ENCODE measurements at places on chromosomes 5 and 9.
A peak's percentile ranks its signal among the peaks of the same experiment; 100 is the strongest.

DNA sequence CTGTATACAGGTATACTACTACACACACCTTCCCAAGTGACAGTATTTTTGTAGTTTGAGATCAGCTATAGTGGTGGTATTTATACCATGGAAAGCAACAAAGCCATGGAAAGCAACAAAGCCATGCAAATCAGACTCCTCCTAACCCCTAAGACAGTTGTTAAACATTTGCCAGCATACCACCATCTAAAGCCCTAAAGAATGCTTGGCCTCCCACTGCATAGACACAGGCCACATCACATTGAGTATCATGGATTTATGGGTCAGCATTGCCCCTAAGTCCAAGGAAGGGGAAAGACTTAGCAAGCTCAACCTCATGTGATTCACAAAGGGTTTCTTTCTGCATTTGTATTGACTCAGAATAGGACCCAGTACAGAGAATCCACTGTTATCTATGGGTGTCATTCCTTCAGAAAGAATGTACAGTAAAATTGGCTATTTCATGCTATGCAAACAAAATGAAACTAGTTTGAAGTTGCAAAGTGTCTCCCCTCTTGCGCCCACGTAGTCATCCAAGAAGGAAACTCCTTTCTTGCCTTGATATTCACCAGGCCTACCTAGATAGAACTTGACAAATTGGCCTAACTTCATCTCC, 70.4 kb upstream of the IQGAP2 start:
- DNase-seq = no peak

DNA sequence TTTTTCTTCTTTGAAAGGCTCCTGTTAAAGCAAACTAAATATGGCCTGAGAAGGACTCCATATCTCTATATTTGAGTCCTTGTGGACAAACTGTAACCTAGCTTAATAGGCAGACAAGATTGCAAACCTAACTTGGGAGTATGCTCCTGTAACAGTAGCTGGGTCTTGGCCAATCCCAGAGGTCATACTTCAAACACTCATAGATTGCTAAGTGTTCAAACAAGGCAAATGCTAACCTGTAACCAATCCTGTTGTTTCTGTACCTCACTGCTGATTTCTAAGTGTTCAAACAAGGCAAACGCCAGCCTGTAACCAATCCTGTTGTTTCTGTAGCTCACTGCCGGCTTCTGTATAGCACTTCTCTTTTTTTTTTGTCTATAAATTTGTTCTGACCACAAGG, 50.6 kb upstream of the CLK4 start:
- DNase-seq = no peak

GRCh38 chr5:139949710-139950109, 93.4 kb downstream of the NRG2 start:
- peak; percentile 58 for DNase-seq

DNA sequence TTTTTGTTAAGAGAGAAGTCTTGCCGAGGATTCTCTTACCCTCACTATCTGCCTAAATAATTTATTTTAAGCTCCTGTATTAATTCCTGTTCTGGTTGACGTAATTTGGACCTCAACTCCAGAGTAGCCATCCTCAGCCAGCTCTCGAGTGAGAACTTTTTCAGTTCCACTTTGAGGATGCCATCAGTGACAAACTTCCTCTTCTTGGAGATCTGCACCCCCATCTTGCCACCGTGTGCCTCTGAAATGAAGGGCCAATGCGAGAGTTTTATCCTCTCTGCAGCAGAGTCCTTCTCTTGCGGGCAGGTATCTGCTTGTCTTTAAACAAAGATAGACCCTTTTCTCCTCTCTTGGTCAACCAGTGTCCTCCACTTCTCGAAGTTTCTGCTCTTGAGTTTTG, 19.5 kb upstream of the TMEM174 start:
- no peak for DNase-seq

DNA sequence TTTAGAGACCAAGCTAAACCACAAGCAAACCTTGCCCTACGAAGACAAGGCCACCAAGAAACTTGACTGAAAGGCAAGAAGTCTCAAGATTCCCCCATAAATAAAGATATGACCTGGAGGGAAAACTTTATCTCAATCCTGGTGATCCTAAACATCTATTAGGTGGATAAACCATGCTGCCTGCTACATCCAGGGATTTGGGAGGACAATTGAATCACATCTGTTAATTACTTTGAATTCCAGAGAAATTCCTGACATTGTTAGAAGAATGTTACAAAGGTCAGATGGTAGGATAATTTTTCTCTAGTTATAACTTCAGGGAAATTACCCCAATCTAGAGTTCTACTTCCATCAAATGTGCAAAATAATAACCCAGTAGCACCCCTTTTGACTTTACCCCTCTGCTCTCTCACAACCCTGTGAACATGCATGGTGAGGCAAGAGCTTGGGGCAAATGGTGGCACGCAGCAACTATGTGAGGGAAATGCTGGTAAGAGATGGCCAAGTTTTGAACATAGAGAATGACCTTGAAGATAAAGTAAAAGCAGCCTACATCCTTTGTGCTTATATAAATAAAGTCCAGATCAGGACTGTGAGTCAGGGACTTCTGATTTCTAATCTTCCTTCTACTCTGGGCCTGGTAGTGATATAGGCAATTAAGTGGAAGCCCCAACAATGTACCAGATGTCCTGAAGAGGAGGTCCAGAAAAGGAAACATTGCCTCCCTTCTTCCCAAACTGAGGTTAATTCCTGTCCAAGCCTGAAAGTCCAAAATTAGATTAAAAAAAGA, 57.1 kb upstream of the PTGER4 start:
- no peak for DNase-seq

All from upper lobe of right lung (tissue), 1 donor.